ENCODE measurements at places on chromosomes 7 and 10. TPM values are rescaled to one million over a fixed set of nuclear protein-coding genes. Genes with fewer than 3 reads are reported as not detected.
A peak's percentile ranks its signal among the peaks of the same experiment; 100 is the strongest.

- H3K4me1 ChIP-seq = no peaks in the 10 kb centered on the region
- no peaks in the 10 kb centered on the region for H3K36me3 ChIP-seq
- no peak overlapping the region for H3K27ac ChIP-seq
Observed at GRCh38 chr7:70571403-70571934, 560.5 kb upstream of the GALNT17 start.

- no peaks in the 10 kb centered on the region for H3K27me3 ChIP-seq
- no peaks in the 10 kb centered on the region for H3K36me3 ChIP-seq
- no peak overlapping the region for H3K27ac ChIP-seq
- no peak for DNase-seq
- H3K4me1 ChIP-seq = peaks cover 10% of the 10 kb centered on the region
Observed at GRCh38 chr7:6294839-6295238, 22.4 kb upstream of the CYTH3 start.

GRCh38 chr10:59711871-59712494 is 2.3 kb upstream of the SLC16A9 start:
- H3K4me3 ChIP-seq = no peak overlapping the region
- H3K27ac ChIP-seq = no peak overlapping the region
- no peaks in the 10 kb centered on the region for H3K27me3 ChIP-seq
- H3K4me1 ChIP-seq = peaks cover 31% of the 10 kb centered on the region
- no peak for DNase-seq
- no peaks in the 10 kb centered on the region for H3K36me3 ChIP-seq

GRCh38 chr10:46096909-46097575 is 51.0 kb upstream of the MSMB start:
- no peak overlapping the region for H3K27ac ChIP-seq
- no peaks in the 10 kb centered on the region for H3K4me1 ChIP-seq
- no peak for DNase-seq
- H3K36me3 ChIP-seq = no peaks in the 10 kb centered on the region

- no peaks in the 10 kb centered on the region for H3K36me3 ChIP-seq
- no peaks in the 10 kb centered on the region for H3K4me1 ChIP-seq
- H3K4me3 ChIP-seq = no peak overlapping the region
- DNase-seq = no peak
- no peaks in the 10 kb centered on the region for H3K27me3 ChIP-seq
Observed at GRCh38 chr10:71440506-71441035, 43.9 kb downstream of the CDH23 start.

- 0 out of 2 replicates have a peak overlapping the region, but pooled peaks have one; percentile 19 for H3K27ac ChIP-seq
- H3K27me3 ChIP-seq = no peaks in the 10 kb centered on the region
- H3K4me1 ChIP-seq = peaks cover 16% of the 10 kb centered on the region
- no peak overlapping the region for H3K4me3 ChIP-seq
- no peaks in the 10 kb centered on the region for H3K36me3 ChIP-seq
- DNase-seq = no peak
Observed at GRCh38 chr7:82594665-82595064, 151.1 kb upstream of the CACNA2D1 start.

DNA sequence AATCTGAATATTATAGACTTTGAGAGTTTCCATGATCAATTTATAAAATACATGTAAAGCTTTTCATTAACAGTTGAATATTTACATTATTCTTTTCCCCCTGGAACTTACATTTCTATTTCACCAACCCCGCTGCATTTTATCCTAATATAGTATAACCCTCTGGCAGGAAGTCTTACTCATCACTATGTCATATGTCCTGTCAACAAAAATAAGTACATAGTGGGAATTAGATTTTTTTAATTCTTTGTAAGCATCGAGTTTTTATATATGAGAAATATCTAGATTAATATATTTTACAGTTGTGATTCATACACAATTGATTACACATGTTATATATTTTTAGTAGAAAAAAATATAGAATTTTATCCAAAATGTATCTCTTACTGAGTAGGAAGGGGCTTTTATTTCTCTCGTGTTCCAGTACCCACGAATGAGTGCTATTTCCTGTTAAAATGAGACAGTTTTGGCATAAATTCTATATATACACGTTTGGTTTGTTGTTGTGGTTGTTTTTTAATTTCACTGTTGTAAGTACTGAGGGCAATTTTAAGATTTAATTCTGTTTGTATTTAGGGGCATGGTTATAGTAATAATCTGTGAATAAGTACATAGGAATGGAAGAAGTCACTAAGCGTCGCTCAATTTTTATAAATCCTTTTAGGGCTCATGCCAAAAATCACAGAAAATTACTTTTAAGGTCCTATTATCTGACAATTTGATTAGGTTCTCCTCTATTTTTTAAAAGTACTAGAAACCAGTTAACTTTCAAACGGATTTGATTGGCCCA is 87.1 kb downstream of the HECW1 start:
- peak; percentile 61 for DNase-seq
- peaks cover 32% of the 10 kb centered on the region for H3K4me1 ChIP-seq
- peak overlapping the region; percentile 24 for H3K27ac ChIP-seq

- no peaks in the 10 kb centered on the region for H3K36me3 ChIP-seq
- H3K27ac ChIP-seq = no peak overlapping the region
- H3K4me3 ChIP-seq = no peak overlapping the region
- no peaks in the 10 kb centered on the region for H3K4me1 ChIP-seq
Observed at GRCh38 chr7:70502117-70502863, 629.7 kb upstream of the GALNT17 start.

- peaks cover 16% of the 10 kb centered on the region for H3K27me3 ChIP-seq
- no peak overlapping the region for H3K27ac ChIP-seq
- H3K4me1 ChIP-seq = no peaks in the 10 kb centered on the region
- no peak overlapping the region for H3K4me3 ChIP-seq
- no peaks in the 10 kb centered on the region for H3K36me3 ChIP-seq
- no peak for DNase-seq
Observed at GRCh38 chr7:155368894-155369600, 71.4 kb downstream of the INSIG1 start.

- H3K27ac ChIP-seq = no peak overlapping the region
- H3K36me3 ChIP-seq = no peaks in the 10 kb centered on the region
- peaks cover 19% of the 10 kb centered on the region for H3K4me1 ChIP-seq
- no peak overlapping the region for H3K4me3 ChIP-seq
Observed at GRCh38 chr10:59868696-59869593, 37.4 kb downstream of the CCDC6 start.

DNA sequence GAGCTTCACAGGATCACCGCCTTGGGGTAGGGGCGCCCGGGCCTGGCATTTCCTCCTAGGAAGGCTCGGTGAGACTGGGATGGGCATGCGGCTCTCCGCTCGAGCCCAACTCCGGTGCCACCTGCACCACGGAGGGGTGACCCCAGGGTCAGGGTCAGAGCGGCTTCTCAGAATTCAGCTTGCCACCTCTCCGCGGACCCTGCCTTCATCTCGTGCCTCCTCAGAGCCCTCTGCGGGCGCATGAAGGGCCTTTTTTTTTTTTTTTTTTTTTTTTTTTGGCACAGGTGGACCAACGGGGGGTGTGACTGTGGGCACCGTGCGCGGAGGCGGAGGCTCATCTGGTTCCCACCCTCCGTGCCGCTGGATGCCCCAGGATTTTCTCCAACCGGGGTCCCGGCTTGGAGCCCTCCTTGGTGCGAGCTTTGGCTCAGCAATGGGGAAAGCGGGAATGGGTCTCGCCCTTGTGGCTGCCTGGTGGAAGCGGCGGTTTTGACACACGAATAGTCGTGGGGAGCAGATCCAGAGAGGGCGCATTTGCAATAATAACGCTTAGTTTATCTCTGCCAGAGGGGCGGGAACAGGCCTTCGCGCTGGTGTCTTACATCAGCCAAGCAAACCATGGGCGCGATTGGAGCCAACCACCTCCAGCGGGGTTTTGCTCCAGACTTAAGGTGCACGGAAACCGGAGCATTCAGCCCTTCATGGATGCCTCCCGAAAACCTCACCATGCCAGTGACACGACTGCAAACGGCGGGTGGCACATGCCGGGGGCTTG is 5.0 kb upstream of the TNRC18 start:
- H3K4me3 ChIP-seq = peak overlapping the region; percentile 83
- H3K27me3 ChIP-seq = no peaks in the 10 kb centered on the region
- peak overlapping the region; percentile 92 for H3K27ac ChIP-seq
- peak; percentile 65 for DNase-seq
- peaks cover 24% of the 10 kb centered on the region for H3K4me1 ChIP-seq

DNA sequence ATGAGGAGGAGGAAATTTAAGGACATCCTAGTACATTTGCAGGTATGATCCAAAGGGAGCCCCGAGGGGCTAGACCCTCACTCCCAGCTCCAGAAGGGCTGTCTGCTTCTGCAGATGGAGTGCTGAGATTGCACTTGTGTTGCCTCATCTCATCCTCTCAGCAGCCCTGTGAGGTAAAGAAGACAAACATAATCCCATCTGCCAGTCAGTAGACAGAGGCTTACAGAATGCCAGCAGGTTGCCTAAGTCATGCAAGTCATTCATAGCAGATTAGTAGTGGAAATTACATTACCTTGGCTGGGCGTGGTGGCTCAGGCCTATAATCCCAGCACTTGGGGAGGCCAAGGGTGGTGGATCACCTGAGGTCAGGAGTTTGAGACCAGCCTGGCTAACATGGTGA is 45.4 kb downstream of the BLVRA start:
- H3K27me3 ChIP-seq = no peaks in the 10 kb centered on the region
- H3K4me3 ChIP-seq = no peak overlapping the region
- no peaks in the 10 kb centered on the region for H3K4me1 ChIP-seq

GRCh38 chr10:9076066-9076465 is 1021.6 kb downstream of the GATA3 start:
- no peaks in the 10 kb centered on the region for H3K36me3 ChIP-seq
- H3K27me3 ChIP-seq = no peaks in the 10 kb centered on the region
- DNase-seq = no peak
- no peak overlapping the region for H3K4me3 ChIP-seq

DNA sequence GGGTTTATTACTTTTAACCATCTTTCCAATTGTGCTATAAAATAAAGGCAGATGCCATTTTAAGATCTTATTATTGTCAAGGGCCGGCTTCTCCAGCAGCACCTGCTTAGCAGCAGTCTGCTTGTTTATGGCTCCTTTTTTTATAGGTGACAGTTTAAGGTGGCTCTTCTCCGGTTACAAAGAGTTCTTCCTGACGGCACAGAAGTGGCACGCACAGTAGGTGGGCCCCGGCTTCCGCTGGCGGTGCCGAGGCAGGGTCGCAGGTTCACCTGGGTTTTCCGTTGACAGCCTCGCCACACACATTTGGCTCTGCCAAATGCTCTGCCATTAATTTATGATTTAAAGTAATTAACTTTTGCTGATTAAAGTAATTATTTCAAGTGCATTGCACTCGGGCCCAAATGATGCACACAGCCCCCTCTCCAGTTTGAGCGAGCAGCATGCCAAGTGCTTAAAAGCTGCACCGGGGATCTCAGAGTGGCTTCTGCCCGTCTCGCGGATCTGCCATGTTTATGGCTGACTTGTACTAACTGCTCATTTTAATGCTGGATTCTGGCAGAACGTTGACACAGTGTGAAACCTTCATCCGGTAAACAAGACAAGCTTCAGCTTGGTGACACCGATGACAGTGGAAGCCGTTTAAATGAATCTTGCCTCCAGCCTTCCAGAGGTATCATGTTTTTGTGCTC is 355.1 kb upstream of the MKI67 start:
- no peaks in the 10 kb centered on the region for H3K4me1 ChIP-seq
- H3K27me3 ChIP-seq = peaks cover 17% of the 10 kb centered on the region
- DNase-seq = no peak
- H3K4me3 ChIP-seq = no peak overlapping the region
- no peaks in the 10 kb centered on the region for H3K36me3 ChIP-seq
- no peak overlapping the region for H3K27ac ChIP-seq

DNA sequence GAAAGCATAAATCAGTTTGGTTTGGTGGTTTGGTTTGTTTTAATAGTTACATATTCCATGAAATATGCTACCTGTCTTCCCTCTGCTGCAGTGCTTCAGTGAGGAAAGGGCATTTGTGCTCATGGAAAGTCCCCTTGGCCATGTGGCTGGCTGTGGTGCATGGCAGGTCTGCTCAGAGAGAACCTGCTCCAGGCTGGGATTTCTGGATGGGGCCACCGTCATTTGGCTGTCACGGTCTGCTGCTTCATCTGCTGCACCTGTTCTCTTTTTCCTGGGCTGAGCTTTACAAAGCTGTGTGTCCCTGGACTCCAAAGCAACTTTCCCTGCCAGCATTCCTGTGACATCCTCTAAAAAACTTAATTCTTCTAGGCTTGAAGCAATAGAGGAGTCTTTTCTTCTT is 8.9 kb downstream of the CDK14 start:
- no peaks in the 10 kb centered on the region for H3K36me3 ChIP-seq
- no peak overlapping the region for H3K4me3 ChIP-seq

GRCh38 chr10:68955832-68956532 is at the start of gene DDX21:
Gene DDX21, plus strand, starts transcription at chr10:68956170. Its CDS starts 56 bp downstream, at chr10:68956226.
- H3K4me1 ChIP-seq = peaks cover 9% of the 10 kb centered on the region
- H3K27ac ChIP-seq = peak within 1 kb of the TSS; percentile 75
- H3K27me3 ChIP-seq = no peaks in the 10 kb centered on the region
- H3K4me3 ChIP-seq = peak within 1 kb of the TSS; percentile 77

DNA sequence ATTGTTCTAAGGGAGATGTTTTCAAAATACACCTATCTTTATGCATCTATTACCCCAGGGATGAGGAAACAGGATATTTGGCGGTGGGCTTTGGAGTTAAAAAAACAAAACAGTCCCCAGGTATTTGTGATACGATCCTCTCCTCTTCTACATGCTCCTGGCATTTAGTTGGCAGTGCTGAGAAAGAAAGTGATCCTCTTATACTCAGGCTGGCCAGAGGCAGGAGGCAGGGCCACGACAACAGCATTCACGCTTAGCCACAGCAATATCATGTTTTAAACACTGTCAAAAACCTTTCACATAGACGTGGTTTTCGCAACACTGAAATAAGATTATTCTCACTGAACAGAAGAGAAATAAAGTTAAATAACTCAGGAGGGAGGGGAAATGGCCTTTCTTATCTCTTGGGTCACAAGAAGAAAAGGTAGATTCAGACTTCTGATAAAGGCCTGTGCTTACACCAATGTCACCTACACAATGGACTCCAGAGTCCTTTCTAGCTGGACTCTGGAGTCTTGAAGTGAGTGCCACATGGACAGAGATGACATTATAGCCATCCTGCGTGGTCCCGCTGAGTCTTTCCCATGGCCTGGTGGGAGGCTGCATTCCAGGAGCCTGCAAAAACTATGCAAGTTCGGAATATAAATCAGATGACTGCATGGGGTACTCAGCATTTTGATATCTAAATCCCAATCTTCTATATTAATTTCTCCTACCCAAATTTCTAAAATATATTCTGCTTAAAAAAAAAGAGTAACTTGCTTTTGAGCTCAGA is 88.7 kb downstream of the PIP4K2A start:
- no peaks in the 10 kb centered on the region for H3K36me3 ChIP-seq
- DNase-seq = no peak
- H3K4me3 ChIP-seq = no peak overlapping the region
- peak overlapping the region; percentile 5 for H3K27ac ChIP-seq
- H3K4me1 ChIP-seq = peaks cover 82% of the 10 kb centered on the region

GRCh38 chr10:35565602-35566081 is 39.5 kb upstream of the GJD4 start:
- H3K4me3 ChIP-seq = no peak overlapping the region
- H3K4me1 ChIP-seq = 0 out of 2 replicates have a peak, but pooled peaks cover 2% of the 10 kb centered on the region
- DNase-seq = no peak
- no peak overlapping the region for H3K27ac ChIP-seq
- peaks cover 35% of the 10 kb centered on the region for H3K36me3 ChIP-seq

GRCh38 chr10:132518572-132519381 is 18.8 kb upstream of the INPP5A start:
- peaks cover 30% of the 10 kb centered on the region for H3K4me1 ChIP-seq
- DNase-seq = peak; percentile 70
- H3K4me3 ChIP-seq = peak overlapping the region; percentile 31
- peak overlapping the region; percentile 41 for H3K27ac ChIP-seq
- H3K36me3 ChIP-seq = no peaks in the 10 kb centered on the region

Gene C10orf90
- 2.0 TPM for total RNA-seq

Gene RBM17
- total RNA-seq = 28.4 TPM

Gene UBE2D4
- total RNA-seq = 17.7 TPM

Gene TMEM176B
- not detected for total RNA-seq

Gene PNLIP
- not detected for total RNA-seq

Gene NUP205
- 79.9 TPM for total RNA-seq

Gene LIPN
- total RNA-seq = not detected

Gene EPHA1
- total RNA-seq = 46.4 TPM

Gene DDC
- not detected for total RNA-seq

Gene AUTS2
- not detected for total RNA-seq
